Activated CD8-positive, alpha-beta memory T cell treated with anti-CD3 and anti-CD28 coated beads for 1 hour (primary cell): ENCODE measurements at places on chromosomes 13 and 19.

DNA sequence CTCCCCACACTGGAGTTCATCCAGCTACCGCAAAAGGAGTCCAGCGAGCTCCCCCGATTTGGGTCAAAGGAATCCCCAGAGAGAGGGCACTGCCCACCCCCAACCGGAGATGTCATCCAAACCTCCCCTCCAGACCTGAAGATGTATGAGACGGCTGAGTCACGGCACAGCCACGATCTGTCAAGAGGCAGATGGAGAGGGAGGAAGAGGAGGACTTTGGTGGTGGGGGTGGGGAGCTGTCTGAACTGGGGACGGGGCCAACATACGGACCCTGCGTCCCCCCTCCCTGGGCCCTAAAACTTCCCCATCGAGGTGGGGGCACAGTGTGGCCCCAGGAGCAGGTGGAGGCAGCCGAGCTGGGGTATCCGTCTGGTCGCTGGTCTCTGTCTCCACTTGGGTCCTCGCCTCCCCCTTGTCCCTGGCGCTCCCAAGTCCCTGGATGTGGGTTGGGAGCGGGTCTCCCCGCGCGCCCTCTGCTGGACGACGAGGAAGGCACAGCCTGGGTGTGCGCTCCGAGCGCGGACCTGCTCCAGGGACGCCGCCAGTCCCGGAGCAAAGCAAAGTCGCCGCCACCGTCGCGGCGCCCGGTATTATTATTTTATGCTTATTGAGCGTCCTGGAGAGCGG is 3.8 kb downstream of the PDE4A start:
- DNase-seq = no peak

- DNase-seq = no peak
Observed at GRCh38 chr13:30370916-30371521, 51.3 kb upstream of the UBE2L5 start.

GRCh38 chr19:54389553-54389952 is 24.8 kb upstream of the LAIR1 start:
- DNase-seq = no peak

DNA sequence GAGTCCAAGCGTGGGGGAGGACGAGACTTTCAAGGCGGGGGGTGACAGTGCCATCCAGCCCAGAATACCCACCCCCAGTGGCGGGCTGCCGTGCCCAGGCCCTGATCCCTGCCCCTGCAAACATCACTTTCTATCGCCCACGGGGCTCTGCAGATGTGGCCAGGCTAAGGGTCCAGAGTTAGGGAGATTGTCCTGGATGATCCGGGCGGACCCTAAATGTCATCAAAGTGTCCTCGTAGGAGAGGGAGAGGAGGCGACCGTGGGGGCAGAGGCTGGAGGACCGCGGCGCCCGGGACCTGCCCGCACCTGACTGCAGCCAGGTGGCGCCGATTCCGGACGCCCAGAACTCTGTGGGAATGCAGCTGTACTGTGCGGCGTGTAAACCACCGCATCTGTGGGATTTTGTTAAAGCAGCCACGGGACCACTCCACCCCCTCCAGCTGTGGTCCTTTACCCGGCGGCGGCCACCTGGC is 32.4 kb downstream of the GJA3 start:
- DNase-seq = no peak

DNA sequence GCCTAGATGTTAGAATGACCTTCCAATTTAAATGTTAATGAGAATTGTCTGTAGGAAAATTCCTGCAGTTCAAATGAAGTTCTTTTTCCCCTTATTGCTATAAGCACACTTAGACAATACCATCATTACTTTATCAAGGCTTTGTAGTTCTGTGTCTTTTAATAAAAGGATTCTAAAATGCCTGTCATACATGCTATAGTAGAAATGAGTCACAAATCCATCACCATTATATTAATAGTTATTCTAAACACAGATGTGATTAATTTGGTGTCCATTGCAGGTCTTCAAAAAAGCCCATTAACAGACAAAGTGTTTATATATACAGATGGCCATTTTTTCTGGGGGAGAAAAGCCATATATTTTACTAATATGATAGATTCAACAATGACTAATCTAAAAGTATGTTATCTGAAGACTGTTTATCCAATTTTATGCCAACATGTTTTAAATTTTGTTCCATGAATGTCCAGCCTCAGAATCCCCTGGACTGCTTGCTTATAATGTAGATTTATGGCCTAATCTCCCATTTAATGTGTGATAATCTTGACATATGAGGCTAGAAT is 1678.3 kb upstream of the PCDH20 start:
- DNase-seq = no peak

DNA sequence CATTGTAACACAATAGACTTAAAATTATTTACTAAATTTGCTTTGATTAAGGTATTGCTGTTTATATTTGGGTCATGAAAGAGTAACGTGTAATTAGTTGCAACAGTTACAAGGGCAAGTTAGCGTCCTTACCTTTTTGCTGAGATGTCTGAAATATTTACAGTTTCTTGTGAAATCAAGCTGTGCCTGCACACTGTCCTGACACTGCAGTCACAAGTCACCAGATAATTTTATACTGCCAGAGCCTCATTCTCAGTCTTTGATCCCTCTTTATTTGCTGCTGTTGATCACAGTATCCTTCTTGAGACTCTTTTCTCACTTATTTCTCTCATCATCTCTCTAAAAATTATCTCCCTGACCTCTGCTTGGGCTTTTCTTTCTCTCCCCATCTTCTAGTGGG is 8.4 kb upstream of the DIAPH3 start:
- DNase-seq = no peak

DNA sequence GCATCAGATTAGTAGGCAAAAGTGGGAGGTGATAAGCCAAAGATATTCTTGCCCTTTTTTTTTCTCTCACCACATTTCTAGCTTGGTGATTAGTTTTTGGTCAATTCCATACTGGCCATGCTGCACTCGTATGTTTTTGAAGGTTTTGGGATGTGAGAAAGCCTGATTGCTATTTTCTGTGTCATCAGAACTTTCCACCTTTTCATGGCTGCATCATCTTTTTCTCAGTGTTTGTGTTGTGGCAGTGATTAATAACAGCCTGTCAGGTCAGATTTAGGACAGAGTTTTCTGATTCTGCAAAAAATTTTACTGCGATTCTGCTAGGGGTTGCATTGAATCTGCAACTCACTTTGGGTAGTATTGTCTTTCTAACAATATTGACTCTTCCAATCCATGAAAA is 32.9 kb downstream of the PSG1 start:
- DNase-seq = no peak

GRCh38 chr19:46213156-46213555 is 16.4 kb upstream of the IGFL1 start:
- DNase-seq = no peak

GRCh38 chr13:31814536-31814935 is 75.2 kb downstream of the RXFP2 start:
- DNase-seq = no peak

DNA sequence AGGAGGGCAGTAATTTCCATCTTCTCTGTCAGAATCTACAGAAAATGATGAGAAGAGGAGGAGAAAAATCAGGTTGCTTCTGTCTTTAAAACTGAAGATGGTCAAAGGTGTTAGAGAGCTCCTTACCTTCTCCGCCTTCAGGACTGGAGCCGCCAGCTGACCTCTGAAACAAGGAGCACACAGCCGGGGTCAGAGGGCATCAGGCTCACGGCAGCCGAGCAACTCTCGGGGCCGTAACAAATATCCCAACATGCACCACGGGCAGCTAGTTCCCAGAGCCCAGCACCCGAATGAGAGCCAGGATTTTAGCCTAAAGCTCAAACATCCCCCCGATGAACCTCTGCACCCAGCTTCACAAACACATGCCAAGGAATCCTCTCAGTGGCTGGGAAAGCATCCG is 27.6 kb downstream of the CAPS start:
- DNase-seq = no peak

DNA sequence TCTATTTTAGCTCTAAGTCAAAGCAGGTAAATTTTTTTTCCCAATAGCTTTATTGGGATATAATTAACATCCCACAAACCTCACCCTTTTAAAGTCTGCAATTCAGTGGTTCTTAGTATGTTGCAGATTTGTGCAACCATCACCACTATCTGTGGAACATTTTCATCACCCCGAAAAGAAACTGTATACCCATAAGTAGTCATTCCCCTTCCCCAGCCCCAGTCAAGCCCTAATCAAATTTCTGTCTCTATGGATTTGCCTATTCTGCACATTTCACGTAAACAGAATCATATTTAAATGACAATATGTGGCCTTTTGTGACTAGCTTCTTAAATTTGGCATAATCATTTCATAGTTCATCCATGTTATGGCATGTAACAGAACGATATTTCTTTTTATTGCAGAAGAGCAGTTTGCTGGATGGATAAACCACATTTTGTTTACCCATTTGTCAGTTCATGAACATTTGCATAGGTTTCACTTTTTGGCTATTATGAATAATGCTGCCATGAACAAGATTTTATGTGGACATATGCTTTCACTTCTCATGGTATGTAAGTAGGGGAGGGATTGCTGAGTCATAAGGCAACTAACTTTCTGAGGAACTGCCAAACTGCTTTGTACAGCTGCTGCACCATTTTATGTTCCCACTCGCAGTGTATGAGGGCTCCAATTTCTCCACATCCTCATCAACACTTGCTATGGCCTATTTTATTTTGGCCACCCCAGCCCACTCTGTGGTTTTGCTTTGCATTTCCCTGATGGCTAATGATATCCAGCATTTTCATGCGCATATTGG is 10.9 kb downstream of the SLC46A3 start:
- no peak for DNase-seq

DNA sequence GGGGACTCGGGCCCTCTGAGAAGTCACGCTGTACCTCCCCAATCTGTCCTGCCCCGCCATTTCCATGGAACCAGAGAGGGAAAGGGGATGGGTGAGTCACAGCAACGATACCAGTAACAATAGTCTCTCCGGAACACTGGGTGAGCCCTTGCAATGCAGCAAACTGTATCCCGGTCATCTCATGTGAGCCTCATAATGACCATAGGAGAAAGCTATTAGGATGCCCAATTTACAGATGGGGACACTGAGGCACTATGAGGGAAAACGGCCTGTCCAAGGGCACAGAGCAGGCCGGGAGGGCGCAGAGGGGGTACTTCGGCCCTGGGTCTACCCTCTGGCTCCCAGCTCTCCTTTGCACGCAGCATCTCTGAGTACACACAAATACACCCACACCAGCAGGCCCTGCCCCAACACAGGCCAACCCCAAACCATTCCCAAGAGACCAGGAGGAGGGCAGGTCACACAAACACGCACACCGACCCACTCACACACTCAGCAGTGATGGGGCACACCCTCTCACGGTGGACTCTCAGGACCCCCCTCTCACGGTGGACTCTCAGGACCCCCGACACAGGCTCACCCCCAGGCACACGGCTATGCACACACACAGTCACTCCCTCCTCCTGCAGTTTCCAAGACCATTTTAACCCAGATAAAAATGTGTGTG is 18.2 kb downstream of the LRRC4B start:
- no peak for DNase-seq

GRCh38 chr19:1851654-1852580 is 3.6 kb upstream of the REXO1 start:
- DNase-seq = no peak

DNA sequence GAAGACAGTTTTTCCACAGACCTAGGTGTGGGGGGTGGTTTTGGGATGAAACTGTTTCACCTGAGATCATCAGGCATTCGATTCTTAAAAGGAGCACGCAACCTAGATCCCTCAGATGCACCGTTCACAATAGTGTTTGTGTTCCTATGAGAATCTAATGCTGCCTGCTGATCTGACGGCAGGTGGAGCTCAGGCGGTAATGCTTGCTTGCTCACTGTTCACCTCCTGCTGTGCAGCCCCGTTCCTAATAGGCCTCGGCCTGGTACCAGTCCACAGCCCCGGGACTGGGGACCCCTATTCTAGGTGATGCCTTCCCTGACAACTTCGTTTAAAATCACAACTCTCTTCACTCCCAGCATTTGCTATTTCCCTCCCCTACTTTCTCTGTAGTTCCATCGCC is 149.6 kb downstream of the IER2 start:
- no peak for DNase-seq

- no peak for DNase-seq
Observed at GRCh38 chr13:53043398-53043797, 14.8 kb downstream of the OLFM4 start.
